Activated CD4-positive, CD25-positive, alpha-beta regulatory T cell (primary cell): ENCODE measurements at places on chromosomes 2 and 18.

GRCh38 chr2:171402906-171403580 lies 30.7 kb downstream of the METTL8 start:
- DNase-seq: no peak

DNA sequence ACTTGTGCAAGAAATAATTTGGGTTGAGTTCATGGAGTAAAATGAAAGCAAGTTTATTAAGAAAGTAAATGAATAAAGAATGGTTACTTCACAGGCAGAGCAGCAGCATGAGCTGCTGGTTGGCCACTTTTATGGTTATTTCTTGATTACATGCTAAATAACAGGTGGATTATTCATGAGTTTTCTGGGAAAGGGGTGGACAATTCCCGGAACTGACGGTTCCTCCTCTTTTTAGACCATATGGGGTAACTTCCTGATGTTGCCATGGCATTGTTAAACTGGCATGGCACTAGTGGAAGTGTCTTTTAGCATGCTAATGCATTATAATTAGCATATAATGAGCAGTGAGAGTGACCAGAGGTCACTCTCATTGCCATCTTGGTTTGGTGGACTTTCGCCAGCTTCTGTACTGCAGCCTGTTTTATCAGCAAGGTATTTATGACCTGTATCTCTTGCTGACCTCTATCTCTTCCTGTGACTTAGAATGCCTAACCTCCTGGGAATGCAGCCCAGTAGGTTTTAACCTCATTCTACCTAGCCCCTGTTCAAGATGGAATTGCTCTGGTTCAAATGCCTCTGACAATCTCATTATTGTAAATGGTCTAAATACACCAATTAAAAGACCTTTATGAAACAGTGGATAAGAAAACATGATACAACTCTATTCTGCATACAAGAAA lies 114.1 kb upstream of the FIGN start:
- no peak for DNase-seq

DNA sequence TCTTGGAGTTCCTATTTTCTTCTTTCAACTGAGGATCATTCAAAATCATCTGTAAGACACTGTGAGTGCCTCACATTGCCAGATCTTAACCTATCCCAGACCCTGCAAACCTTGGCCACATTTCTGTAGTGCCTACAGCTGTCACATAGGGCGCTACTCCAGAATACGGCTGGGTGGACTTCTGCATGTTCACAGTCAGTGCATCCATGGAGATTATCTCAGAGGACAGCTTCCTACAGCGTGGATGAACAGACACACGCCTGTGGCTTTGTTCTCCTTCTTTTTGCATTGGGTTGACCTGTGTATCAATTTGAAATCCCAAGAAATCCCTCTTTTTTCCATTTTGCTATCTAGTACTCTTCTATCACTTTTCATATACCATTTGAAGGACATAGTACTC lies 1.9 kb upstream of the KLHL29 start:
- DNase-seq: no peak

GRCh38 chr2:88885275-88885674 lies 193.8 kb downstream of the RPIA start:
- no peak for DNase-seq

DNA sequence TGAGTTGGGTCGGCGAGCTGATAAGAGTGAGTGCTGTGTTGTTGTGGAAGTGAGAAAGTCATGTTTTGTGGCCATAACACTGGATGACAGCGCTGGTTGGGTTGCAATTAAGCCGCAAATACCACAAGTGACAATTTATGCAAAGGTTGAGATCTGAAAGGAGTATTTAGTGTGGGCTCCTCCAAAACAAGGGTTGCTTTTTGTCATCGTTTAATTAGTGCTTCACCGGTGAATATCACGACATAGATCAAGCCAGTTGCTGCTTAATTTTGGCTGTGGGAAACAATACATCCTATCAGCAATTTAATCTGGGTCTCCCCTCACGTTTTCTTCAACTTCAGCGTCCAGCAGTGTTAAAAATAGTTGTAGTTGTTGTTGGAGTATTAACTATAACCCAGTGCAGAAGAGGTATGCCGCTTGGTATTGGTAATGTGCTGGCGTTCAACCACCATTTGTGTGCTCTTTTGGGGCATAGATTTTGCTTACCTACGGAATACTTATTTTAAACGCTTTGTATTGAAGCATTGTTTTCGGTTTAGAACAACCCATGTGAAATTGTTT lies 662 bp downstream of the ACVR2A start:
- no peak for DNase-seq

GRCh38 chr2:55519938-55520885 lies 694 bp downstream of the CFAP36 start:
- peak; percentile 16 for DNase-seq

GRCh38 chr2:209788925-209789324 lies 17.3 kb downstream of the UNC80 start:
- no peak for DNase-seq

DNA sequence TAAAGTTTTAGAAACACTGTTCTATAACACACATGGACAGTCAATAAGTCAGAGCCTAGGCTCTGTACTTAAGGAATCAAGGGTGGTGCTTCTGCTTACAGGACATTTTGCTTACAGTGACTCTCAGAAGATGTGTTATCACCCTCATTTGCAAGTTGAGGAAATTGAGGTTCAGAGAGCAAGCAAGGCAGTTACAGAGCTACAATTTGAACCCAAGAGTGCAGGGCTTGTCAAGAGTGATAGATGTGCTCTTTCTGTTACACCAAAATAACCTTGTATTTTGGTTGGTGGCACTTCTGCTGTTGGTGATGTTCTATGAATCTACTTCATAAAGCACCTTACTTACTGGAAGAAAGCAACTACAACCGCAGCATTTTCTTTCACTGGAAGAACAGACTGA lies 170.2 kb downstream of the THADA start:
- DNase-seq: no peak

GRCh38 chr2:242040303-242040655 lies 170.8 kb downstream of the RTP5 start:
- DNase-seq: no peak

- DNase-seq: no peak
Observed at GRCh38 chr2:35548171-35548570, 807.4 kb upstream of the CRIM1 start.

DNA sequence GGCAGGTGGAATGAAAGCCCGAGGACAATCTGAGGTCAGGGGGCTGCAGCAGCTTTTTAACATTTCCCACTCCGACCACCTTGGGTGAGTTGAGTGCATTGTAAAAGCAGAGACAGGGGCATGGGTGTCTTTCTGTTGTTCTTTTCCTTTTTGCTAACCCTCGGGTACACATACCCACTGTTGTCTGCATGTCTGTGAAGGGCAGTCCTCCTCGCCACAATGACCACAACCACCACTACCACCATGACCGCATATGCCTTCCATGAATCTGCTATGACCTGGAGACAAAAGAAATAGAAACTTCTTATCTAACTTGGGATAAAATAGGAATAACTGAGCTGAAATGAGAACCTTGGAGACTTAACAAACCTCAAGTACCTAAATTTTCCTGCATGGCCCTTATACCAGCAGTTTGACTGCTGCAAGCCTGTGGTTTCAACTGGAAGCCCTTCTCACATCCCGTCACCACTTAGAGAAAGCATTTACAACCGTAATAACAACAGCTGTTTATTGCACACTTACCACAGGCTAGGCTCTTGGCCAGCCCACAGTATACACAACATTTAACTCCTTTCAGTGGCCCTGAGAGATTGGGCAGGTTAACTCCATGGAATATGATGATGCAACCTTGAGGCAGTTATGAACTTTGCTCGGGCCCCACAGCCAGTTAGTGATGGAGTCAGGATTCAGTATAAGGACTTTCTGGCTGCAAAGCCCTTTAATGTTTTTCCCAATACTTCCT lies 80.3 kb downstream of the GYPC start:
- no peak for DNase-seq

DNA sequence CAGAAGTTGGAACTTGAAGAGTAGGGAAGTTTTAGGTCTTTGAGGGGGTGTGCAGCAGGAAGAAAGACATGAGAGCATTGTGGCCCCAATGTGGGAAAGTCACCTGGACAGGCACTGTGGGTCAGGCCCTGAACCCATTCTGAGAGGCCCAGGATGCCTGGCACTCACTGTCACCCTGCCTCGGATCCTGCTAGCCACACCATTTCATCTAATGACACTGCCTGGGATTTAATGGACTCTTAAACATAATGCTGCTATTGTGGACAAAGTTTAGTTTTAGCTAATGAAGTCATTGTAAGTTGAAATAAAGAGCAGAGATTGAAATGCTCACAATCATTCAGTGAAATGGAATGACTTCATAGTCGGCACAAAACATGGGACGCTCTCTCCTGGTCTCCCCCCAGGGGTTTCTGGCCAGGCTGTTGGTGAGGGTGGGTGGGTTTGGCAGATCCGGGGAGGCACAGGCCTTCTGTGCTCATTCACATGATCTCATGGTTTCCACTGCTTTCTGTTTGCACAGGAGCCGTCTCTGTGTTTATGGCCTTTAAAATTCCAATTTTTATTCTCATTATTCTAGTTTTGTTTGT lies 141.8 kb upstream of the KLHL29 start:
- no peak for DNase-seq

- no peak for DNase-seq
Observed at GRCh38 chr2:222242532-222242931, 56.3 kb downstream of the PAX3 start.

DNA sequence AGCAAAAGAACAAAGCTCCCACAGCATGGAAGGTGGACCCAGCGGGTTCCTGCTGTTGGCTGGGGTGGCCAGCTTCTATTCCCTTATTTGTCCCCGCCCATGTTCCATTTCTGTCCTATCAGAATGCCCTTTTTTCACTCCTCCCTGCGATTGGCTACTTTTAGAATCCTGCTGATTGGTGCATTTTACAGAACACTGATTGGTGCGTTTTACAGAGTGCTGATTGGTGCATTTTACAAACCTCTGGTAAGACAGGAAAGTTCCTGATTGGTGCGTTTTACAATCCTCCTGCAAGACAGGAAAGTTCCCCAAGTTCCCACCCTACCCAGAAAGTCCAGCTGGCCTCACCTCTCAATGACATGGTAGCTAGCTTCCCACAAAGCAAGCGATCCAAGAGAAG lies 40.2 kb upstream of the UGP2 start:
- DNase-seq: no peak

DNA sequence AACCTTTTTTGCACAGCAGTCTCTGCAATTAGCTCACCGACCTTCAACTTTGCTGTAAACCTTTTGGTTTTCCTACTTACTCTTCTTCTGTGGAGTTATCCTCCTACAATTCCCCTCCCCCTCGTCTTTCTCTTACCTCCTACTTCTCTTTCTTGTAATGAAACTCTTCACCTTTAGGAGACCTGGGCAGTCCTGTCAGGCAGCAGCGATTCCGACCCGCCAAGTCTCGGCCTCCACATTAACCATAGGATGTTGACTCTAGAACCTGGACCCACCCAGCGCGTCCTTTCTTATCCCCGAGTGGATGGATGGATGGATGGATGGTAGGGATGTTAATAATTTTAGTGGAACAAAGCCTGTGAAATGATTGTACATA lies 8.3 kb downstream of the TBR1 start:
- no peak for DNase-seq

DNA sequence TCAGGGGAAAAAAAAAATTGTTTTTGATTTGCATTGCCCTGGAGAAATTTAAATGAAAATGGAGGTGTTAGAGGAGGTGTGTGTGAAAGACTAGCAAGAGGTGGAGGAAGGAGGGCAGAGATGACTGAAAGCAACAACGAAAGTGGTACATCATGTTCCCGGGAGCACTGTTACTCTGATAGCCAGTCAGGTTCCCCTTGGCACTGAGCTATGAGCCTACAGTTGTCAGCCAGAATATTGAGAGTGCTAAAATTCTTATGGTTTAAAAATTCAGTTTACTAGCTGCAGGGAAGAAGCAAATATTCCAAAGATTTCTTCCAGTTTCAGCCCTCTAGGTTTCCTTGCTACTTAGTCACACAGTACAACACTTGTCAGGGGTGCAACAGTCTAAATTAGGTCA lies 366.7 kb upstream of the DLGAP1 start:
- DNase-seq: no peak
